ENCODE measurements at places on chromosomes 2 and 18. TPM values are rescaled to one million over a fixed set of nuclear protein-coding genes. Genes with fewer than 3 reads are reported as not detected.

- DNase-seq: no peak
These were observed 211.6 kb downstream of the BCL2 start for GRCh38 chr18:63107931-63108330.

Gene TTR
- polyA plus RNA-seq: 0.42 TPM

GRCh38 chr2:67646714-67647333 lies 249.7 kb downstream of the ETAA1 start:
- no peak for DNase-seq

Gene NPPC
- 1.1 TPM for polyA plus RNA-seq

Gene RAB10
- polyA plus RNA-seq: 126 TPM

- DNase-seq: no peak
These were observed 3.6 kb downstream of the HJURP start for GRCh38 chr2:233850745-233851144.

Gene CRYGC
- not detected for polyA plus RNA-seq

DNA sequence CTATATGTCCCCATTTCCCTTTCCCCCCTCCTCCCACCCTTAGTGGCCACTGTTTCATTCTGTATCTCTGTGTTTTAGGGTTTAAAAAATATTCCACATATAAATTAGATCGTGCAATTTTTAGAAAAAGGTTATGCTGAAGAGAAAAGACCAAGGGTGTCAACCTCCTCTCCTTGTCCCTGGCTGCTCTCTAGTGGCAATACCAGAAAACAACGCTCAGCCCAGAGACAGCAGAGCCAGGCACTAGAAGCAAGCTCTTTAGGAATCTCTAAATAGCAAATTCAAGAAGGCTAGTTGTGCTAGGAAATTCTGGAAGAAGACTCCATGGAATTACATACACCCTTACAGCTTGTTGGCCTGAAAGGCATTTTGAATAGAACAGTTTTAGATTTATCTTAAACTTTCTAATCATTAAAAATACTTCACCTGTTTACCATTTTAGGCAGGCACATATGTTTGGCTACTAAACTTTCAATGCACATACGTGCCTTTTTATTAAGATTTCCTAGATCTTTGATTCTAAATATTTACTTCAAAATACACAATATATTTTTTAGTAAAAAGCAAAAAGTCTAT lies 35.1 kb upstream of the RASGRP3 start:
- DNase-seq: peak; percentile 44

DNA sequence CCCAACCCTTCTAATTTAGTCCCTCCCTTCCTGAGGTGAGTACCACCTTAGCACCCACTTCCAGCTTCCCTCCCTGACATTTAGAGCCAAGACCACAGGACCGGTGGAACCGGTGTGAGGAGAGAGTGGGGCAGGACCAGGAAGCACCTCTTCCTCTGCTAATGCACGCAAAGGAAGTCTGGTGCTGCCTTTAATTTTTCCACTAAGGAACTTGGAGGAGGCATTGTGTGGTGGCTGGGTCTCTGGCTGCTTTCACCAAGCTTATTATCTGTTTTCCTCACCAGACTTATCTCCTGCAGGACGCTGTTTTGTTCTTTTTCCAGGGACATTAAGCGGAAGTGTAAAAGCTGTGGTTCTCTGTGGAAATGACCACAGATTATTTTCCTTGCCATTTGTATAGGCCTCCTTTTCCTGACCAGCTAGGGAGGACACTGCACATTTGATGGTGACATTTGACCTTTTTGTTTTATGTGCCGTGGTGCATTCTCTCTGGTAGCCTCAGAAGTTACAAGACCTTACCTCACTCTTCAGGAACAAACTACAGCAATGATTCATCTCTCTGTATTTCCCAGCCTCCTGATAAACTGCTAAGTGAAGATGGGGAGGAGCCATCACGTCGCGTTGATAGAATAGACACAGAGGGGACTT lies 39.8 kb upstream of the SPTBN1 start:
- DNase-seq: no peak

- no peak for DNase-seq
These were observed 98.6 kb downstream of the NOL10 start for GRCh38 chr2:10591207-10591606.

Gene SEPTIN10
- 109 TPM for polyA plus RNA-seq

Gene FLACC1
- polyA plus RNA-seq: 5.5 TPM

- DNase-seq: no peak
These were observed 64.3 kb upstream of the ACSL3 start for GRCh38 chr2:222796413-222797103.

GRCh38 chr2:219398721-219399363 lies 11.1 kb upstream of the DNPEP start:
- no peak for DNase-seq

DNA sequence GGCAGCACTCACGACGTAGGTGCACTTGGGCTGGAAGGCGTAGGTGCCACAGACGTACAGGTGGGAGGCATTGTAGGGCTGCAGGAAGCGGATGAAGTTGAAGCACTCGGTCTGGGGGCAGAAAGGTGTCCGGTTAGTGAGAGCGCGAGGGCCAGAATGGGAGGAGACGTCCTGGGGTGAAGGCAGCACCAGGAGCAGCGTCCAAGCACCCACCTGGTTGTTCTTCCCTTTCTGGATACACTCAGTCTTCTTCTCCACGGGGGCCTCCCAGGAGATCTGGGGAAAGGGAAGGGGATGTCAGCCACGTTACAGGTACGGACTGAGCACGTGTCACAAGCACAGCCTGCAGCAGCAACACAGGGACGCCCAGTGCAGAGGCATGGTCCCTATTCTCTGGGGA lies 4.2 kb downstream of the SEMA4C start:
- no peak for DNase-seq

Gene TUBA4B
- polyA plus RNA-seq: 1.0 TPM

DNA sequence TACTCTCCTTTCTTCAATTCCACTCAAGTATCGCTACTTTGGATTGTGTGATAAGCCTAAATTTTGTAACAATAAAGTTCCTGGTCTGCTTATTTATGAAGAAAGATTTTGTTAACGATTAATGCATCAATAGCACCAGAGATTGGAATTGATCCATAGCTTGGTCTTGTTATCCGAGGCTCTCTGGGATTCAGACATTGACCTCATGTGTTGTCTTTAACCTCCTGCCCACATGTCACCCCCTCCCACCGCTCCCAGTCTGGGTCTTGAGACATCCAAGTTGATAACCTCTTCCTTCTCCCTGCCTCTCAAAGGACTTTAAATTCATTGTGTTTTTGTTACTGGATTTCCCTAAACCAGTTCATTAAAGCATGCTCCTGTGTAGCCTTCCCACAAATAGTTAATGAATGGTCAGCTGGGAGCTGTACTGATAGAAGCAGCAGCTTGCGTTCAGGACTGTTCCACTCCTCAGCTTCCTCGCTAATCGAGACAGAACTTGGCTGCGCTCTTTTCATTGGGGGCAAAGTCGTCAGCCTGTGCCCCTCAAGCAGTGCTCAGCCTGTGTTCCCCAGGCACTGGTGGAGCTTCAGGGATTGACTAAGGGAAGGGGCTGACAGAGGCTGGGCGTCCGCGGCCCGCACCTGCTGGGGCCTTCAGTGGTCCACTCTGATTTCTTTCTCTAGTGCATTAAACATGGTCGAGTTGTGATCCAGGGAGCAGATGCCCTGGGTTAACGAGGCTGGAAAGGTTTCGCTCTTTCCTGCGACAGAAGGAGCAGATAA lies 18.9 kb downstream of the ASB1 start:
- no peak for DNase-seq

- DNase-seq: no peak
These were observed 311.5 kb upstream of the GYPC start for GRCh38 chr2:126344493-126344892.

DNA sequence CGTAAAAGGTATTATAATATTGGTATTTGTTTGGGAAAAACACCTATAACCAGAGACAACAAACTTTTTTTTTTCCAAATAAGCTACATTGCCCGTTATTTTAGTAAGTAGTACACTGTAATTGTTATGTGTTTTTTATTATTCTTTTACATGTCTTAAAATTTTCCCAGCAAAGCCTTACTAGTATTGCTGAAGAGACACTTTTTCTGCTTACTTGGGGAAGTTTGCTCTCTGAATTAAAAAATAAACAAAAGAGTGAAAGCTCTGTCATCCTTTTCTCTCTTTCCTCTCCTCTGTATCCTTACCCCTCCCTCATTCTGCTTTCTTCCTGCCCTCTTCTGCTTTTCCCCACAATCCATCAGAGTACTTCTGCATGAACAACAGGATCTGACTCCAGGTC lies 25.6 kb upstream of the LDLRAD4 start:
- DNase-seq: no peak

DNA sequence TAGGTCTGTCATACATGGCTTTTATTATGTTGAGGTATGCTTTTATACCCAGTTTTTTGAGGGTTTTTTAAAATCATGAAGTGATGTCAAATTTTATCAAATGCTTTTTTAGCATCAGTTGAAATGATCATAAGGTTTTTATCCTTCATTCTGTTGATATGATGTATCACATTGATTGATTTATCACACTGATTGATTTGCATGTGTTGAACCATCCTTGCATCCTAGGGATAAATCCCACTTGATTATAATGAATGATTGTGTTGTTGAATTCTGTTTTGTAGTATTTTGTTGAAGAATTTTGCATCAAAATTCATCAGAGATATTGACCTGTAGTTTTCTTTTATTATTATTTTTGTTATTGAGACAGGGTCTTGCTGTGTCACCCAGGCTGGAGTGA lies 68.2 kb downstream of the LIMS1 start:
- DNase-seq: no peak
